ENCODE measurements at places on chromosomes 1 and 21.

DNA sequence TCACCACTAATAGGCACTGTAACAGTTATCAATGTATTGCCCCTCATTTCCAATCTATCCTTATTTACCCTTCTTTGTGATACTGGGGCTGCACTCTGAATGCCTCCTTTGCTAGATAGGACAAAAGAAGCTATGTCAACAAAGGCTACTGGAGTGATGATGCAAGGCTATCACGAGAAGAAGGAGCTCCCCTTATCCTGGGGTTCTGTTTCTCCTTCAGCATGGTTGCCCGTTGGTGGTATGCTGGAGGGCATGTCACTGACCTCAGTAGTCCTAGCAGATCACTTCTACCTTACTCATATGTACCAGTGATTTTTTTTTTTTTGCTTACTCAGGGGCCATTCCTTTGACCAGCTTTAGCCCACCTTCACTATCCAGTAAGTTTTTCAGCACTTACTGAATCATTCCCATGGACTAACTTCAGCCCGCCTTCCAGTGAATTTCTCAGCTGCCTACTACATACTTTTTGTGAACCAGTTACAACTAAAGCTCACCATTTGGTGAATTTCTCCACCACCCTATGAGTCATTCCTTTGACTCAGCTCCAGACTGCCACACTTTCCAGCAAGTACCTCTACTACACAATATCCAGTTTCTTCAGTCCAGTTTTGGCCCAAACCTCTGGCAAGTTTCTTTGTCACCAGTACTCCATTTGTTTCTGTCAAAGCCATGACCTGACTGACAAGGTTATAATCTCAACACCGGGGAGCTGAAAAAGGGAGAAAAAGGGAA is 944.5 kb downstream of the KCNT2 start:
- no peak for DNase-seq

DNA sequence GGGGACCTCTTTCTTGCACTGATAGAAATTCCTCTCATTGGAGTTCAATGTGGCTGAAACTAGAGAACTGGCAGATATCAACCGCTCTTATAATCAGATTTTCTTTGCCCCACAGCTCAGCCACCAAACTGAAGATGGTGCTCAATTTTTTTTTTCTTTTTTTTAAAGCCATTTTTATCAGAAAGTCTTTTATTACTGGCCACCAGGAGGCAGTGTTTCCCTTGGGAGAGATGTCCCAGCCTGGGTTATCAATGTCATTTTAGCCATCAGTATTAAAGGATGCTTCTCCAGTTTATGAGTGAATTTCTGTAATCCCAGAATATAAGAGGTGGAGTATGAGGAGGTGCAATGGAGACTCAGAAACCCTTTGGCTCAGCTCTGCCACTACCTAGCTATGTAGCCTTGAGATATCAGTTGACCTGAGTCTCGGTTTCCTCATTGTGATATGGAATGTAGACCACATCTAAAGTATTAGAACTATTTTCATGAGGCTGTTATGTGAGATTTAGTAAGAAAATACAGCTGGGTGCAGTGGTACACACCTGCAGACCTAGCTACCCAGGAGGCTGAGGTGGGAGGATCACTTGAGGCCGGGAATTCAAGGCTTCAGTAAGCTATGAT is 27.6 kb downstream of the CD244 start:
- DNase-seq, result peak; percentile 72

DNA sequence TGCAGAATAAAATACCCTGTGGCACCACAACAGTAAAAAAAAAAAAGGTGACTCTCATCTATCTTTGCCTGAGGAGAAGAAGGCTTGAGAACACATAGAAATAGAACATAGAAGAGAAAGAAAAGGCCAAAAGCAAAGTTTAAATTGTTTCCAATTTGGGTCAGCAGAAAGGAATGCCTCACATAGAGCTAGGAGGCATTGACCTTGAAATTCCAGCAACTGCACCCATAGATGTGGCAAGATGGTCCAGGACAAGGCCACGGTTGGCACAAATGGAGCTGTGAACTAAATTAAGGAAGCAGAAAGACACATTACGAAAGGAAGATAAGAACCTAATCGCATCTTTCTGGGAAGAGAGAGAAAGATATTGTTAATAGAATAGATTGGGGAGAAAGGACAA is 588.3 kb downstream of the LMO4 start:
- no peak for DNase-seq

DNA sequence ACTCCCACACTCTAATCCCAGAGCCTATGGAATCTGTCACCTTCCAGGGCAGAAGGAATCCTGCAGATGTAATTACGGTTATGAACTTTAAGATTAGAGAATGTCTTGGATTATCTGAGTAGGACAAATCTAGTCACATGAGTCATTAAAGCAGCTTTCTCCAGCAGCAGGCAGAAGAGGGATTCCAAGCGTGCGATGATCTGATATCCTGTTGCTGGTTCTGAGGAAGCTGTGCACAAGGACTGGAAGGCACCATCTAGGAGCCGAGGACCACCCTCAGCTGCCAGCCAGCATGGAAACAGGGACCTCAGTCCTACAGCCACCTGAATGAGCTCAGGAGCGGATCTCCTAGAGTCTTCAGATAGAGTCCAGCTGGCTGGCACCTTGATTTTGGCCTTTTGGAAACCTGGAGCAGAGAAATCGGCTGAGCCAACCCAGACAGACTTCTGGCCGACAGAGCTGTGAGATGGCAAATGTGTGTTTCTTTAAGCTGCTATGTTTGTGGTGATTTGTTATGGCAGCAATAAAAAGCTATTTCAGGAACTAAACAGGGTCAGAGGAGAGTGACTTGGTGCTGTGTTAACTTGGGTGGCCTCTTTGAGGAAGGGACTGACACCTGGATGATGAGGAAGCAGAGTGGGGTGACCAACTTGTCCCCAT is 34.5 kb downstream of the LRRN2 start:
- no peak for DNase-seq

- DNase-seq, result no peak
These were observed 48.1 kb downstream of the DMRTB1 start for GRCh38 chr1:53507116-53507820.

DNA sequence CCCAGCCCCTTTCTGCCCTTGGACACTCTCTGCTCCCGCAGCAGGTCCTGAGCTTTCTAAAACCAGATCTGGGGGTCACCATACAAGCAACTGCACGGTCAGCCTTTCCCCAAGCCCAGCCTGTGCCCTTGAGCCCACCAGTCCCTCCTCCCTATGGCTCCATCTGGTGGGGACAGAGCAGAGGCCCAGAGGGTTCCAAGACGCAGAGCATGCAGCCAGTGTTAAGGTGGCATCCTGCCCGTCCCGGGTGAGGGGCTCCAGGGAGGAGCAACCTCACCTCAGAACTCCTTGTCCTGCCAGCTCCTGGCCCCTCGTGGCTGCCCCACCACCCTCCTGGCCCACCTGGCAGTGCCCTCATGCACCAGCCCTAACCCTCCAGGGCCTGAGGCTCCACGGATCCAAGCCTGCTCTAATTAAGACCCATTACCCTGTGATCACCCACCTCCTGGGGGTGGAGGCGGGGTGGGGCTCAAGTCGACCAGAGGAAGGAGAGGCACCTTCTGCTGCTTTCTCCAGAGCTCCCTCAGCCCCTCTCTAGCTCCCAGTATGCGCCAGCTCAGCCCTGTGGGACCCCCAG is 8.5 kb downstream of the CHD5 start:
- no peak for DNase-seq

DNA sequence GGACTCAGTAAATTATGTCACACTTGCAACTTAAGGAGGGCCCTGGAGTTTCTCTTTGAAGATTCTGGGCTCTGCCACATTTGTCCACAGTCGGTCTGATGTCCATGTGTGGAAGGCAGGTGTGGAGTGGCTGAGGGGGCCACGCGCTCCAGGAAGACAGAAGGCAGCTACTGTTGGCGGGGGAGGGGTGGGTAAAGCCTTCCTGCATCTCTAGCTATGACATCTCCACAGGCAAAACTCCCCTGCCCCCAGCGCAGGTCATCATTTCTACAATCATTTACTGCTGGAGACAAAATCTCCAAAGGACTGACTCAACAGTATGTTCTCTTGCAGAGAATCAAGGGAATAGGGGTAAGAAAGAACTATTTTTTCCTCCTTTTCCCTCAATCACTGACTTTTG is 11.4 kb upstream of the TSPEAR start:
- no peak for DNase-seq

- no peak for DNase-seq
These were observed 37.7 kb upstream of the LRP8 start for GRCh38 chr1:53365437-53366063.

GRCh38 chr1:73359001-73359400 is 839.0 kb downstream of the LRRIQ3 start:
- DNase-seq, result no peak

DNA sequence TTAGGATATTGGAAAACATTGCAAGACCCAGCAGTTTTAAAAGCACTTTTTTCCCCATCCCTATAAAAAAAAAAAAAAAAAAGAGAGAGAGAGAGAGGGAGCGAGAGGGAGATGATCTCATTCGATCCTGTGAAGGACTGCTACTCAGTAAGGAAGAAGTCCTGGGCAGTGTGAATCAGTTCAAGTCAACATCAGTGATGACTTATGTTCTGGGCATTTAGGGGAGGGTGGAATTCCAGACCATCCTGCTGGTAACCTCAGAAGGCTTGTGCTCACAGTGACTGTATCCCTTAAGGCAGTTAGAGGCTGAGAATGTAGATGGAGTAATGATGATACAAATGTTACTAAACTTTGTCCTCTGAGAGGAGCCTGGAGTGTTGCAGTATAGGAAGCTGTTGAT is 151.4 kb downstream of the TGFB2 start:
- no peak for DNase-seq

GRCh38 chr1:12031039-12031980 is 12.0 kb downstream of the MIIP start:
- no peak for DNase-seq

- no peak for DNase-seq
These were observed 10.4 kb downstream of the UBE2Q1 start for GRCh38 chr1:154548028-154548427.

DNA sequence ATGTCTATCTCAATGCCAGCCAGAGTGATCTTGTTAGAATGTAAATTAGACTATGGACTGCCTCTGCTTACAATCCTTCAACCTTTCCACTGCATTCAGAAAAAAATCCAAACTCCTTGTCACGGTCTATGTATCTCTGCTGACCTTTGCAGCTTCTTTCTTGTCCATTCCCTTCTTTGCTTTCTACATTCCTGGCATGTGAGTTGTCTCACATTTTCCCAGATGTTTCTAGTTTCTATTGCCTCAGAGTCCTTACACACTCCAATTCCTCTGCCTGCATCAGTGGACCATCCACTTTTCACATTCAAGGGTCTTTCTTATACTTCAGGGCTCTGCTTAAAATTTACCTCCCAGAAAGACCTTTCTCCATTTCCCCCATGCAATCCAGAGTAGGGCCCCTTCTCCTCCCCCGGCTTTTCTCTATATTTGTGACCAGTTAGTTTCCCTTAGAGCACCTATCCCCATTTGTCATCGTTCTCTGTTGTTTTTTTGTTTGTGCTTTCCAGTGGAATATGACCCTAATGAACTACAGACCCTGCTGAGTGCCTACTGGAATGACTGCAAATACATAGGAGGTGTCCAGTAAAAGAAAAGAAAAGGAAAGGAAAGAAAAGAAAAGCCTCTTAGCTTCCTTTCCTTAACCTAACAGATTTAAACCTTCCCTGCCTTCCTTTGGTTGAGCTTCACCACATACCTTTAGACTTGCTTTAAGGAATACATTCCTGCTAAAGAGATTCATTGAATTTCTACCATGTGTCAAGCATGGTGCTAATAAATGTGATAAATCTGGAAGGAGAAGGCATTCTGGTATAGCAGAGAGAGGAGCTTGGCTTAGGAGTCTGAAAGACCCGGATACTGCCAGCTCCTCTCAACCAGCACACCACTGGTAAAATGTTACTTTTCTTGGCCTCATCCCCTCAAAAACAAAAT is 102.0 kb downstream of the DIRAS3 start:
- DNase-seq, result no peak

DNA sequence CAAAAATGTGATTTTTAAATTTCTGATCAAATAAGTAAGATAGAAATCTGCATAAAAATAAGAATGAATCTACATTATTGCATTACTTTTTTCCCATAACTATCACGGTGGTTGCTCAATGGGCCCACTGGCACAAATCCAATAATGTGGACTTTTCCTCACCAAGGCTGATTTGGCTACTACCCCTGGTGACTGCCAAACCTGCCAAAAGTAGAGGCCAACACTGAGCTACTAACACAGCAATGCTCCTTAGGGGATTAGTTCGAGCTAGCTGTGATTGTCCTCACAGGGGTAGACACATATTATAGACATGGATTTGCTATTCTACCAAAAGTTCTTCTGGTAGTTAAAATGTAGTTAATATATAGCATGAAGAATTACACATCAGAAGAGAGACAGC is 107.7 kb upstream of the ZNHIT6 start:
- DNase-seq, result no peak

DNA sequence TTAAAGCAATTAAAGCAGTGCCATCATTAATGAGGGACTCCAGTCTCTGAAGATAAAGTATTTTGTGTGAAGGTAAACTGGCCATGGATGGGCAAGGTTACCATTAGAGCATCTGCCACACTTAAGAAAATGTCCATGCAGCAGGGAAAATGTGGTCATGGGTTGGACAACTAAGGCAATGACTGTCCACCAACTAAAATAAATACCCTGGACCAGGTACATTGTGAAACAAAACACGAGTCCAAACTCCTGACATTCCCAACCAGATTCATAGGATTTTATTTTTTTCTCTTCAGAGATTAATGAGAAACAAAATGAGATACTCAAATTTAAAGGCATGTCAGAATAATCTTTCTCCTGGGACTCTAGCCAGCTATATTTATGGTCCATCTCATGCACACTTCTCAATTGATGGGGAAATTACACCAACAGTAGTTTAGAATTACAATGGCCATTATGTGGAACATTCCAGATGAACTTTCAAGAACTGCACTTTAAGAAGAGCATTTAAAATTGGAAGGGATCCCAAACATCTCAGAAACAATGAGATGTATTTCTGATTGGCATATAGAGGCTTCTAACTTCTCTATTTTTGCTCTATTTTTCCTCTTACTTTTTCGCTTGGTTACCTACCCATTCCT is 8.1 kb downstream of the GBP7 start:
- DNase-seq, result no peak

DNA sequence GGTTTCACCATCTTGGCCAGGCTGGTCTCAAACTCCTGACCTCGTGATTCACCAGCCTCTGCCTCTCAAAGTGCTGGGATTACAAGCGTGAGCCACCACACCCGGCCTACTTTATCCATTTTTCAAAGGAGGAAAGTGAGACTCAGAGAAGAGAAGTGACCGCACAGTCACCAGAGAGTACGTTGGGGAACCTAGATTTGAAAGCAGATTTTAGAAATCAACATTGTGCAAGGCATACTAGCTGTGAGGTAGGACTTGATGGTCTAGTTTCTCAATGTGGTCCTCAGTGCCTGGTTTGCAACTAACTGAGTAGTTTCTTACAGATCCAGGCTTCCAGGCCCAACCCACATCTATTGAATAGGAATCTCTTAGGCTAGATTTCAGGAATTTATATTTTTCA is 1.7 kb upstream of the PRCC start:
- DNase-seq, result no peak

DNA sequence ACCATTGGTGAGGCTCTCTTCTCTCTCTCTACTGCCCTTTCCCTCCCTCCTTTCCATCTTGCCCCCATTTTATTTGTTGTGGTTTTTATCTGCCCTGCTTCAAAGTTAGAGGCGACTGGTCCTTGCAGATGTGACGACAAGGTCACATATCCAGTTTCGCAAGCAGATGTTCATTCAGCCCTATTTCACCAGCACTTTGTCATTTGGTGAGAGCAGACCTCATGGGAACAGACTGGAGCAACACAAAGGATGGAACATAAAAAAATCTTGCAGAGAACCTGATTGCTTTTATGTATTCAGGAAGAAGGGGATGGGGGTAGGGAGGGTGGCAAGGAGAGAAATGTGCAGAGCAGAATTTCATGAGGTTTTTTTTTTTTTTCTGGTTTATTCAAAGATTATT is 84.3 kb downstream of the ELAVL4 start:
- no peak for DNase-seq

All from stimulated activated CD4-positive, alpha-beta T cell treated with anti-CD3 and anti-CD28 coated beads, TNF-alpha, amount 100 ng/mL, for 48 hours (primary cell).